Suprapubic skin (tissue), 4 donors: ENCODE measurements at places on chromosomes 5 and 9.

DNA sequence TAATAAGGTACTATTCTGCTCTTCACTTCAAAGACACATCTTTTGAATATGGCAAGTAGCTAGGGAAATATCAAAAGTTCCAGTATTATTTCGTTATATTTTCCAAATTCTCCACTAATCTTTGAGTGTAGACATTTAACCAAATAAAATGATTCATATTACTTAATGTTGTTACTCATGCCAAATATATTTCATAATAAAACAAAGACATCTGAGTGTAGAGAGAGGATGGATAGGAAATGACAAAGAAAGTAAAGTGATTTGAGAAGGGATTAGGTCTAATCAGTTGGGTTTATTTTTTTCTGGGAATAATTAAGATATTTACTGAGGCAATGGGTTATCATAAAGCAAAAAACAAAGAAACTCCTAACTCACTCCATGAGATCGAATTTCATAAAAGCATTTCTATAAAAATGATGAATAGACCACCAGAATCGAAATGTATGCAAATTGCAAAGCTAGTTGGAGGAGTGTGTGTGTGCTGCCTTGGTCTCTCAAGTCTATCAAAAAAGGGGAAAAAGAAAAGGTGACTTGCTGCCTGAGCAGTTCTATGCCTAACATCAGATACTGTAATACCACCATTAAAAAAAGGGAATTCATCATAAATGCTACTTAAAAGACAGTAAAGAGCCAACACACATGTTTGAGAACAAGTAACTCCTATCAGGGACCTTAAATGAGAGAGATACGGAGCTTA, 255.5 kb downstream of the PDE4D start:
- no peak for DNase-seq
- no peak overlapping the region for H3K4me3 ChIP-seq
- H3K36me3 ChIP-seq, result no peaks in the 10 kb centered on the region
- H3K4me1 ChIP-seq, result no peaks in the 10 kb centered on the region
- H3K27ac ChIP-seq, result no peak overlapping the region
- H3K27me3 ChIP-seq, result no peaks in the 10 kb centered on the region

DNA sequence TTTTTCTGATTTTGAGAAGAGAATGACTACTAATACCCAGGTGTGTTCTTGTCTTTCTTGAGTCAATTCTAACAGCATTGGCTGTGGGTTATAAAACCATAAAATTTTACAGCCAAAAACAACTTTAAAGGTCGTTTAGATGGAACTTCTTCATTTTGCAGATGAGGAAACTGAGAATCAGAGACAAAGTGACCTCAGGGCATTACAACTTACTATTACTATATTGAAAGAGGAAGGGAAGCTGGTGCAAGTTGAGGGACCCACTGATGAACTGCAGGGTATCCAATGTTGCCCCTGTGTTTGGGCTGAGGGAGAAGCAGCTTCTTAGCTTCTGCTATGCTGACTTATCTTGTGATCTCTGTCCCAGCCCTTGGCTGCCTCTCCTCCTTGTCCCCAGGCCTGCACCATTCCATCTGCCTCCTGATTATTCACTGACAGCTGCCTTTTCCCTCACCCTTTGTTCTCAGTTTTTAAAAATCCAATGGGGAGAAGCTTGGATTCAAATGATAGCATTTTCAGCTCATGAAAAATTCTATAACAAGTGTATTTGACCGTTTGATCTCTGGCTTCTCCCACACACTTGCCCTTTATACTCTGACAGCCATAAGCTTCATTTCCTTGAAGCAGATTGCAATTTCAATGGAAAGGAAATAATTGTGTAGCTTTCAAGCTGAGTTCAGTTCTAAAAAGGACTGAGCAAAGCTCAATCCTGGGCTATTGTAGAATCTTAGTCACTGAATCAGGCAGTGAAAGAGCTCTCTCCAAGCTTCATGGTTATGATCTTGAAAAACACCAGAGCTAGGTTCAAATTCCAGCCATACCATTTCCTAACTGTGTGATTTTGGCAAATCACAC, 68.5 kb downstream of the TMC1 start:
- H3K4me1 ChIP-seq, result peaks cover 23% of the 10 kb centered on the region
- H3K27me3 ChIP-seq, result no peaks in the 10 kb centered on the region
- no peak overlapping the region for H3K4me3 ChIP-seq
- DNase-seq, result no peak
- H3K36me3 ChIP-seq, result no peaks in the 10 kb centered on the region
- H3K27ac ChIP-seq, result no peak overlapping the region

DNA sequence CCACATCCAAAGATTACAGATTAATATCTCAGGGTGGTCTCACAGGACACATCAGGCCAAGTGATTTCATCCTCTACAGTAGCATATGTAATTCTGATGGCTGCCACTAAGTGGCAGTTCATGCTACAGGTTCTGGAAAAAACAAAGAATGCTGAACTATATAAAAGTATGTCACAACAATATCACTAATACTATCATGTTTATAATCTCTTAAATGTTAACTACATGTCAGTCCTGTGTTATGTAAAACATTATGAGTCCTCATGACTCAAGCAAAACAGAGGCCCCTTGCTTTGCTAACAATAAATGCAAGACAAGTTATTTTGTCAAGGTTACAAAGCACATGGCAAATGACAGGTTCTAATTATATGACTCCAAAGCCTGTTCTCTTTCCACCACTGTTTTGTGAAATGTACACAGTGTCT, 233.2 kb downstream of the FBXL17 start:
- DNase-seq, result no peak
- no peak overlapping the region for H3K27ac ChIP-seq
- no peaks in the 10 kb centered on the region for H3K27me3 ChIP-seq
- H3K4me1 ChIP-seq, result no peaks in the 10 kb centered on the region
- no peak overlapping the region for H3K4me3 ChIP-seq

GRCh38 chr9:135030566-135031226, 56.8 kb upstream of the OLFM1 start:
- peaks cover 22% of the 10 kb centered on the region for H3K27me3 ChIP-seq
- H3K4me3 ChIP-seq, result no peak overlapping the region
- no peak for DNase-seq
- no peak overlapping the region for H3K27ac ChIP-seq

GRCh38 chr5:10825897-10826644, 65.0 kb upstream of the DAP start:
- H3K4me1 ChIP-seq, result no peaks in the 10 kb centered on the region
- DNase-seq, result no peak
- peaks cover 12% of the 10 kb centered on the region for H3K27me3 ChIP-seq

- H3K27ac ChIP-seq, result no peak overlapping the region
- H3K4me3 ChIP-seq, result no peak overlapping the region
- no peak for DNase-seq
- H3K36me3 ChIP-seq, result no peaks in the 10 kb centered on the region
- H3K27me3 ChIP-seq, result no peaks in the 10 kb centered on the region
These were observed 213.4 kb downstream of the TRIM32 start for GRCh38 chr9:116900543-116900942.

GRCh38 chr9:110626101-110626829, 42.3 kb upstream of the MUSK start:
- H3K36me3 ChIP-seq, result no peaks in the 10 kb centered on the region
- no peaks in the 10 kb centered on the region for H3K27me3 ChIP-seq
- no peak overlapping the region for H3K4me3 ChIP-seq
- no peak for DNase-seq
- H3K4me1 ChIP-seq, result peaks cover 4% of the 10 kb centered on the region

GRCh38 chr5:69531406-69531801, 28.6 kb upstream of the GTF2H2C start:
- peaks cover 6% of the 10 kb centered on the region for H3K4me1 ChIP-seq
- no peak overlapping the region for H3K27ac ChIP-seq
- H3K27me3 ChIP-seq, result no peaks in the 10 kb centered on the region
- H3K36me3 ChIP-seq, result no peaks in the 10 kb centered on the region

- DNase-seq, result no peak
- H3K36me3 ChIP-seq, result no peaks in the 10 kb centered on the region
- peaks cover 39% of the 10 kb centered on the region for H3K4me1 ChIP-seq
- peak overlapping the region; percentile 93 for H3K27ac ChIP-seq
- no peak overlapping the region for H3K4me3 ChIP-seq
These were observed 11.0 kb downstream of the NAIF1 start for GRCh38 chr9:128056086-128056485.

DNA sequence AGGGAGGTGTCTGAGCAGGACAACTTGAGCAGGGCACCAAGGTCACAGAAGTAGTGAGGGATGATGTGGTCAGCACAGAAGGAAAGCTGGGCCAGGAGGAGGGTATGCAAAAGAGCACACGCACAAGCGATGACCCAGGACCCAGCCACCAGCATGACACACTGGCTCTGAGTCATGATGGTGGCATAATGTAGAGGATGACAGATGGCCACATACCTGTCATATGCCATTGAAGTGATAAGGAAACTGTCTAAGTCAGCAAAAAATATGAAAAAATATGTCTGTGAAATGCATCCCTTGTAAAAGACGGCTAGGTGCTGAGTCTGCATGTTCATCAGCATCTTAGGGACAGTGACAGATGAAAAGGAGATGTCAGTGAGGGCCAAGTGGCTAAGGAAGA, 380 bp downstream of the OR1J1 start:
- no peaks in the 10 kb centered on the region for H3K36me3 ChIP-seq
- no peak for DNase-seq
- H3K4me3 ChIP-seq, result no peak overlapping the region
- H3K27ac ChIP-seq, result no peak overlapping the region
- no peaks in the 10 kb centered on the region for H3K4me1 ChIP-seq

DNA sequence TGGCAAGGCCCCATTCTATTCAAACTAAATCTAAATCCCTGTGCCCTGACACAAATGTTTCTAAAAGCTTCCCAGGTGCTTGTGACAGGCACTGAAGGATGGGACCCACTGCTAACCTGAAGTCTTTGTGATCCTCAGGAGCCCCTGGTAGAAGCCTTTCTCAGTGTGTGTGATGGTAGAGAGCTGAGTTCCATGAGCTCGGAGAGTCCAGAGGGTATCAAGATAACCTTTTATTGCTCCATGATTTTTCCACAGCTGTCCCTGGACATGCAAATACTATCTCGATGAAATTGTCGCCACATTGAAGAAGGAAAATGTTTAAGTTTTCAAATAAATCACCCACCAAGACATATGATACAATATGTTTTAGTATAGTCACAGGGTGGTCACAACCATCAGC, 7.7 kb downstream of the CAST start:
- no peaks in the 10 kb centered on the region for H3K36me3 ChIP-seq
- no peak for DNase-seq
- H3K27me3 ChIP-seq, result no peaks in the 10 kb centered on the region
- no peak overlapping the region for H3K4me3 ChIP-seq
- H3K4me1 ChIP-seq, result peaks cover 48% of the 10 kb centered on the region

GRCh38 chr9:109579191-109579948, 81.3 kb upstream of the PTPN3 start:
- no peak overlapping the region for H3K27ac ChIP-seq
- no peak overlapping the region for H3K4me3 ChIP-seq
- H3K36me3 ChIP-seq, result no peaks in the 10 kb centered on the region
- H3K27me3 ChIP-seq, result no peaks in the 10 kb centered on the region
- no peaks in the 10 kb centered on the region for H3K4me1 ChIP-seq
- DNase-seq, result no peak

- H3K27me3 ChIP-seq, result no peaks in the 10 kb centered on the region
- peaks cover 9% of the 10 kb centered on the region for H3K4me1 ChIP-seq
- no peaks in the 10 kb centered on the region for H3K36me3 ChIP-seq
- H3K4me3 ChIP-seq, result peak overlapping the region; percentile 38
These were observed 106.2 kb downstream of the ZNF354C start for GRCh38 chr5:179166171-179166885.

GRCh38 chr5:169583101-169583423, 511 bp upstream of the SPDL1 start:
- H3K36me3 ChIP-seq, result no peaks in the 10 kb centered on the region
- H3K27ac ChIP-seq, result peak overlapping the region; percentile 70
- H3K27me3 ChIP-seq, result no peaks in the 10 kb centered on the region
- peaks cover 19% of the 10 kb centered on the region for H3K4me1 ChIP-seq

- H3K27me3 ChIP-seq, result peaks cover 24% of the 10 kb centered on the region
- no peak overlapping the region for H3K4me3 ChIP-seq
- no peak for DNase-seq
- no peaks in the 10 kb centered on the region for H3K36me3 ChIP-seq
- peaks cover 14% of the 10 kb centered on the region for H3K4me1 ChIP-seq
These were observed 2.0 kb downstream of the RASGEF1C start for GRCh38 chr5:180206993-180207392.
